Fibroblast of villous mesenchyme (primary cell): ENCODE measurements at places on chromosomes 2 and 18. TPM values are rescaled to one million over a fixed set of nuclear protein-coding genes. Genes with fewer than 3 reads are reported as not detected.

- no peak for DNase-seq
Measured at GRCh38 chr18:55214534-55214933, 255.3 kb upstream of the CCDC68 start.

DNA sequence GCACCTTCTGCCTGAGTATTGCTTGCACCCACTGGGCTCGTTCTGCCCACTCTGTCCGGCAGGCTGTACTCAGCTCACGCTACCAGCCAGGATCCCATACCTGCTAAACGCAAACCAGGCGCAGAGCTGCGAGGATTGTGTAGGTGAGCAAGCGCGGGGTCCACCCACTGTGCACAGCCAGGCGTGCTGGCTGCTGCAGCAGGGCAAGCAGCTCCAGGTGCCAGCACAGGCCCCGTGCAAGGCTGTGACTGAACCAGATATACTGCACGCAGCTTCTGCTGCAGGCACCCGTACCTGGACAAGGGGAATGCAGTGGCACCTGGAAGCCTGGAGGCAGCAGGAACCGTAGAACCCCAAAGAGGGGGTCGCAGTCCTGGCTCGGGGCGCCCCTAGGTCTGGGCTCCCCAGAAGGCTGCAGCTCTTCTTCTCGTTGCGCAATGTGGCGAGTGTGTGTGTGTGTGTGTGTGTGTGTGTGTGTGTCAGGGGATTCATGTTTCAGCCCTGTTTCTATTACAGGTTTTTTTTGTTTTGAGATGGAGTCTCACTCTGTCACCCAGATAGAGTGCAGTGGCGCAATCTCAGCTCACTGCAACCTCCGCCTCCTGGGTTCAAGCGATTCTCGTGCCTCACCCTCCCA lies 46.1 kb upstream of the RAB1A start:
- DNase-seq = peak; percentile 16

- no peak for DNase-seq
Measured at GRCh38 chr2:123468071-123468470, 557.0 kb upstream of the CNTNAP5 start.

DNA sequence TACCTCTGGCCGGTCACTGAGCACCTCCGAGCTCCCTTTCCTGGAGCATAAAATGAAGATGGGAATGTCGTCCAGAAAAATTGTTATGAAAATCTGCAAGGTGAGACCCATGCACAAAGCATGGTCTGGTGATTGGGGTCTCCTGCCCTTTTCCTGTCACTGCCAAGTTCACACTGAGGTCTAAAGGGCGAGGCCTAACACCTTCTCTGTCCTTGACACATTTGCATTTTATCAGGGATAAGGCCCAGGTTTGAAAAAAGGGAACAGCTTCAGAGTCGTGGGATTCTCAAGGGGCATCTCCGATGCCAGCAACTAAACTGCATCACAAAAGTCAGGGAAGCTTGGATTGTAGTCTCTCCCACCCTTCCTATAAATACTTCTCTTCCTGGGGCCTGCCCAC lies 24.7 kb downstream of the GNAL start:
- DNase-seq = no peak

GRCh38 chr2:70632388-70632787 lies 78.8 kb upstream of the TGFA start:
- DNase-seq = no peak

DNA sequence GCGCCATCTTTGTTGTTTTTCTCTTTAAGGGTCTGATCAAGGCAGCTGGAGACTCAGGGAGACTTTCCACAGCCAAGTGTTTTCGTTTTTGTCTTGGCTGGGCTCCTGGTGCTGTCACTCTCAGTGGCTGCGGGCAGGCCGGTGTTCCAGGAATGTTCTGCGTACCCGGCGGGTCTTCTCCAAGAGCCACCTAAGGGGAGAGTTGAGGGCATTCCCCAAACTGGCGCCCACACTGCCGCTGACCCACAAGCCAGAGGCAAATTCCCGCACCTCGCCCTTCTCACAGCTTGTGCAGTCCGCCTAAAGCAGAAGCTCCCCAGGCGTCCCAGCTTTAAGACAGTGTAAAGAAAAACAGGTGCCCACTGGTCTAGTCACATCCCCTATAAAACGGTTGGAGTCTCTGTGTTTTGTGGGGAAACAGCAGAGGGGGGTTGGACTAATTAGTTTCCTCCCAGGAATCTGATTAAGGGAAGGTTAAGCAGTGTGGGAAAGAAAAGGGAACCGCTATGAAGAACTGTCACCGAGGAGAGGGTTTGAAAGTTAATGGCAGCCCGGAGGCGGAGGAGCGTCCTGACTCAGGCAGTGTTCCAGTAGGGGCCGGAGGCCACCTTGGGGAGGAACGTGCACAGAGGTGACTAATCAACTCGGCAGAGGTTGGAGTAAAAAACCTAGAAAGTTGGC lies 224.5 kb downstream of the SLC4A3 start:
- peak; percentile 3 for DNase-seq

DNA sequence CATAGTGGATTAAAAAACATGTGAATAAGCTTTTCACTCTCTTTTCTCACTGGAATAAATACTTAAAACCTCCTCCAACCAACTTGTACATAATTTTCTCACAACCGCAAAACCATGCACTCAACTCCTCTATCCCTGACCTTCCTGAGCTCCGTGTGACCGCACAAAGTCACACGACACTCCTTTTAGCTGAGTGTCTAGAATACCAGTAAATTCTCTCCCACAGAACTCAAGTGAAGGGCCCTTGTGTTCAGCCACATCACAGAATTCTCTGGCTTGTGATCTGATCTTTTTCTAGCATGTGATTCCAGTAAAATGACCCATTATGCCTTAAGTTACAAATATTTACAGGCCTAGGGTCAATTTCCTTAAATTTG lies 91.2 kb upstream of the ARL4C start:
- DNase-seq = no peak

GRCh38 chr2:160491911-160492371 lies 1.7 kb downstream of the RBMS1 start:
- DNase-seq = peak; percentile 76

- peak; percentile 50 for DNase-seq
Measured at GRCh38 chr18:3151399-3152264, 68.1 kb downstream of the MYOM1 start.

DNA sequence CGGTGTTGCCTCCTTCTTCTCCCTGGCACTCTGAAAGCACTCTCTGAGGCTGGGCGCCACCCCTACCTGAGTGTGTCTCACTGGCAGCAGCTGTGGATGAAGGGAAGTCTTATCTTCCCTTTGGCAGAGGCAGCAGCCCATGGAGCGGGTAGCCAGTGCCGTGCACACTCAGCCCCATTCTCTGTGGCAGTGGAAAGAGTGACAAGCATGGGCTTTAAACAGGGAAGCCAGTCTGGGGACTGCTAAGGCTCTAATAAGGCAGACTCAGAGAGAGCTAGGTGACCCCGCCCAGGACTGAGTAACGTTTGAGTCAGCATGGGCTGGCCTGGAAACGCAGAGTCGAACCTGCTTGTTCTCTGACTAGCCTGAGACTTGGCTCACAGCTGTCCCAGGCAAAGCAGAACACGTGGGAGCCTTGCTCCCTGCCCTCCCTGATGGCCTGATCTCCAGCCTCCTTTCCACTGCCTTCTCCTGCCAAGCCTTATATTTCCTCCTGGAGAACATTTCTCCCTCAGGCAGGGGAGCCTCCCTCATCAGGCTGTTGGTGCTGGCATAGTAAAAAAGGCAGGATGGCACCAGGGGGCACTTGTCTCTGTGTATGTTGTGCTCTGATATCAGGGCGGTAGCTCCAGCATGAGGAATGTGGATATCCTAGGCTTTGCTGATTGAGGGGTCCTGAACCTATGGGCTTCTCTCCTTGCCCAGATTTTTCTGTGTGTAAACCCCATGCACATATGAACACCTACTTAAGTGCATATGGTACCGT lies 93.9 kb upstream of the LGALSL start:
- peak; percentile 81 for DNase-seq

- no peak for DNase-seq
Measured at GRCh38 chr2:206876216-206876860, 63.0 kb upstream of the CPO start.

DNA sequence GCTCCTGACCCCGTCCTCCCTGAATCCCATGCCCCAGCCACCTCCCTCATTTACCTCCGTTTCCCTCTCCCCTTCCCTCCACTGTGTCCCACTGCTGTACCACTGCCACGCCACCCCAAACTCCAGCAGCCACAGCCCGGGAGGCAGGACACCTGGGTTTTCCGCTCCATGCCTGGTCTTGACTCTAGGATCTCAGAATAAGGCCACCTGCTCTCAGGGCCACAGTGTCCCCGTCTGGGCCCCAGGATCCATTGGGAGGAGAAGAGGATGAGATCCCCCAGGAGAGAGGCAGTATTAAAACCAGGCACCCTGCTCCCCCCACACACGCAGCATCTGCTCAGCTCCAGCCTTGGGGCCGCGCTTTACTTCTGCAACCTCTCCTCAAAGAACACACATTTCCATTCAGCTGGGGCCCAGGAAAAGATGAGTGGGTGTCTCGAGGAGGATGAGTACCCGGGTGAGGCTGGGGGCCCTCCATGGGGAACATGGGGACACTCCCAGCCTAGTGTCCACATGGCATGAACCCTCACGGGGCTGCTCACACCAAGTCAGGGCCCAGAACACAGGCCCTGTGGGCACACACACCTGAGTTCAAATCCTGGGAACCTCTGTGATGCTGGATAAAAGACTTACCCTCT lies 32.8 kb upstream of the TNS1 start:
- no peak for DNase-seq

DNA sequence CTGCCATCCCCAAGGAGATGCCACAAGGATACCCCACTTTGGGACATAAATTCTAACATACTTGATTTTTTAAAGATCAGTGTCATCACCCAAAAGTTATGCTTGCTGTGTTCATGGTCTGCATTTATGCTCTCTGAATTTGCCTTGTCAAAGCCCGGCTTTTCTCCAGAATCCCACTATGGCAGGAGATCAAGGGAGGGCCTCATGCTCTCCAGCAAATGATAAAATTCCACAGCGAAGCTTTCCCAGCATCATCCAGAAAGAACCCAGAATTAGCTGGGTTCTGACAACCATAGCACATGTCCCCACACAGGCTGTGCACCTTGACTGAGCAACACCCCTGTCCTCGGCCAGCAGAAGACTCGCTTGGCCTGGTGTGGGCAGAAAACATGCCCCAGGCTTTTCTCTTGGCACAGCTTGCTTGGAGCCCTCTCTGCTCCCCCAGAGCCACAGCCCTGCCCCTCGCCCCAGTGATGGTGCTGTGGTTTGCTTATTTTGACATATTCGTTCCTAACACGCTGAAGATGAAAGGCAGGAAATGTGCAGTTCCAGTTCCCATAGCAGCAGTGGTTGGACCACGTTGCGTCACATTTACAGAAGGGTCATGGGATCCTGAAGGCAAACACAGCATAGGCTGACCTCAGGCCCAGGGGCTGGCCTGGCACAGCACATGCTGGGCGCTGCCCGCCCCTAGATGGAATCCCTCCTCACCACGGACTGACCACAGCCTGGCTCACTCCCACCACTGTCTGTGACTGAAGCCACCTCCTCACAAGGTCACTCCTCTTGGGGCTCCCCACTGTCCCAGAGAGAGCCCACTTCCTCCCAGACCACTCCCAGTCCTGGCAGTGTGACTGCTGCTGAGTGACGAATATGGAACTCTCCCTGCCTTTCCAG lies 14.1 kb upstream of the CHRNA1 start:
- DNase-seq = peak; percentile 100

- DNase-seq = peak; percentile 37
Measured at GRCh38 chr2:46747297-46747818, 168.2 kb downstream of the MCFD2 start.

DNA sequence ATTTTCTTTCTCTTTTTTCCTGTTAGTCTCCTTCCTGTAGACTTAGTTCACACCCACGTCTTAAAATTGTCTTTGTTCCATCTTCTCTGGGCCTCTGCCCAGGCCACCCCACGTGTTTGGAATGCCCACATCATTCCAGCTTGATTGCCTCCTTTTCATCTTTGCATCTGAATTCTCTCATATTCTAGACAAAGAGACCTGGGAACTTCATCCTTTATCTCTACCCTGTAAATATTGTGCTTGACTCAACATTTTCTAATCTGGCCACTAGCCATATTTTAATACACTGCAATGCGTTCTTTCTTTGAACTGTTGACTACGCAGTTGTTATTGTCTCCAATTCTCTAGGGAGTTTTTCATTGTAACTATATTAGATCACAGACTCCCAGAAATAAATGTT lies 187.5 kb upstream of the NRXN1 start:
- DNase-seq = no peak

- no peak for DNase-seq
Measured at GRCh38 chr2:176784633-176785200, 427.9 kb upstream of the HNRNPA3 start.

DNA sequence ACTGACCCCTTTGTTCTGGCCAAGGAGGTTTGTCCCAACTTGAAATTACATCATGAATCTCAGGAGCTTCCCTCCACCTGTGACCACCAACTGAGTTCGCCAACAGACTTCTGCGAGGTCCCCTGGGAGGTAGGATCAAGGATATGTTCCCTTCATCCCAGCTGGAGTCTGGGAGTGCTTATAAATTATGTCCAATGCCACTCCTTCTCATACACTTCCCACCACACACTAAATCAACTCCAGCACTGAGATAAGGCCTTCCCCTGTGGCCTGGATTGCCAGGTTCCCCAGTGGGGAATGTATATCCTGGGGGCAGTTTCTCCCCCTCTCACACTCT lies 99.2 kb downstream of the RND3 start:
- DNase-seq = no peak

DNA sequence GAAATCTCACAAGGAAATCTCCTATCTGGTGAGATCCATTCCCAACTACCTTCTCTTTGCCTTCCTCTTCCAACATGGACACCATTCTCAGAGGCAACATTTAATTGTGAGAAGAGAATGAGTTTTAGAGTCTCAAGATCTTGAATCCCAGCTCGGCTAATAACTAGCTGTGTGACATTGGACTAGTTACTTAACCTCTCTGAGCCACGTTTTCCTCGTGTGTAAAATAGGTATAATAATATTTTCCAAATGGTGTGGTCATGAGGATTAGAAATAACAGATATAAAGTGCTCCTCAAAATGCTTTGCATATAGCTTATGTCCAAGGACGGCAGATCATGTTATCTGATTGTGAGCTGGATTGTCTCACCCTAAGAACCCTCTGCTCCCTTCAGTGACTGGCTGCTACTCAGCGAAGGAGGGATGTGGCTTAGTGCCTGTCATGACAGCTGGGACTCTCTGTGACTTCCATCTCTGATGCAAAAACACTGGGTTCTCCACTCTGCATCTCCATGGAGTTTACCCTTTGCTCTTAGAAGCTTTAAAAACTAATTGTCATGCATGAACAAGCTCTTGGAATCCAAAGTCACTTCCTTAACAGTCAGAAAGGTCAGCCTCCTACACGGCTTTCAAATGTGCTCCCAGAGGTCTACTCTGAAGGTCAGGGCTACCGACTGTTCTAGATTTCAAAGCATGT lies 38.4 kb upstream of the MRPL19 start:
- DNase-seq = no peak

GRCh38 chr2:233064530-233065199 lies 4.5 kb downstream of the INPP5D start:
- no peak for DNase-seq

GRCh38 chr2:18792684-18793083 lies 203.3 kb upstream of the NT5C1B start:
- no peak for DNase-seq

The EGR4 gene
- total RNA-seq = not detected in 2 replicates

The RNU2-63P gene
- under 0.01 TPM in 1 of 2 replicates, not detected in the other for total RNA-seq

The ANKRD30B gene
- total RNA-seq = 0.86 and 1.9 TPM in 2 replicates

The CD207 gene
- total RNA-seq = not detected in 2 replicates

The ASTL gene
- total RNA-seq = not detected in 2 replicates

The DTNA gene
- 6.8 and 18.1 TPM in 2 replicates for total RNA-seq

The IL36B gene
- not detected in 2 replicates for total RNA-seq

The ERFE gene
- 0.86 and 2.9 TPM in 2 replicates for total RNA-seq

The PLA2R1 gene
- 8.4 and 13.0 TPM in 2 replicates for total RNA-seq

The CRYGC gene
- not detected in 2 replicates for total RNA-seq

The ZNF396 gene
- 0.64 and 1.3 TPM in 2 replicates for total RNA-seq

The TRIM43 gene
- total RNA-seq = under 0.01 TPM in 1 of 2 replicates, not detected in the other

The OTOS gene
- total RNA-seq = not detected in 2 replicates

The CNGA3 gene
- total RNA-seq = not detected in 2 replicates

The INPP5D gene
- total RNA-seq = under 0.01 and 0.64 TPM in 2 replicates

The TMEM17 gene
- total RNA-seq = 1.6 and 3.0 TPM in 2 replicates
